ENCODE measurements at places on chromosomes 2 and 18.

GRCh38 chr2:159961037-159961436 lies 101.4 kb downstream of the PLA2R1 start:
- H3K27me3 ChIP-seq: peaks cover 12% of the 10 kb centered on the region
- H3K36me3 ChIP-seq: no peaks in the 10 kb centered on the region
- DNase-seq: no peak
- no peak overlapping the region for H3K27ac ChIP-seq

GRCh38 chr2:226327830-226328229 lies 471.8 kb downstream of the IRS1 start:
- no peak overlapping the region for H3K27ac ChIP-seq
- H3K4me1 ChIP-seq: peaks cover 10% of the 10 kb centered on the region
- no peaks in the 10 kb centered on the region for H3K27me3 ChIP-seq
- H3K4me3 ChIP-seq: no peak overlapping the region

GRCh38 chr2:208042041-208042440 lies 16.7 kb upstream of the PLEKHM3 start:
- no peak for DNase-seq
- no peak overlapping the region for H3K27ac ChIP-seq
- H3K36me3 ChIP-seq: no peaks in the 10 kb centered on the region
- no peaks in the 10 kb centered on the region for H3K4me1 ChIP-seq

DNA sequence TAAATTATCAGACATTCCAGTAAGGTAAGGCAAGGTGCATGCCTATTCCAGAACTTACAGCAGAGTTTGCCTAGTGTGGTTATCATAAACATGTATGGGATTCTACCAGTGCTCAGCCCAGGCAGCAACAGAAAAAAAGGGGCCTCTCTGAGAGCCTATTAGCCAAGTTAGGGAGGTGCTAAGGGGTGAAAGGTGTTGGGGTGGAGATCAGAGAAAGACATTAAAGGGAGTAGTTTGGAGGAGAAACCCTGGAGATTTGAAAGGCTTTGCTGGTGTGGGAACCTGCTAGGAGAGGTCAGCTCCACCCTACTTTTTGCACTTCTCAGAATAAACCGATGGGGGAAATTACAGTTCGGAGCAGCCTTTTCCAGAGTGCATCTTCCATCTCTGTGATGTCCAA lies 2.9 kb downstream of the ARPC2 start:
- peaks cover 2% of the 10 kb centered on the region for H3K27me3 ChIP-seq
- H3K4me3 ChIP-seq: peak overlapping the region; percentile 95
- peaks cover 66% of the 10 kb centered on the region for H3K4me1 ChIP-seq
- no peak for DNase-seq

DNA sequence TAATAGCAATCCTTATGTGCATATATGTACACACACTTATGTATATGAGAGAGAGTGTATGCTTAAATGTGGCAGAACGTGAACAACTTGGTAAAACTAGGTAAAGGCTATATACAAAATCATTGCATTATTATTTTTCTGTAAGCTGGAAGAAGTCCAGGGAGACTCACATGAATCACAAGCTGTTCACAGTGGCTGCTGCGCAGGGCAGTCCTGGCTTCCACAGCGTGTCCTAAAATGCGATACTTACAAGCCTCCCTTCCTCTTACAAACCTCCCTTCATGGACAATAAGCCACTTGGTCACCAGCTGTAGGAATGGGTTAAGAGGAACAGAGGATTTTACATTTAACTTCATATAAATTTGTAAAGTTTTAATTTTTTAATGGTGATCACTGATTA lies 114.9 kb upstream of the AGAP1 start:
- H3K27ac ChIP-seq: no peak overlapping the region
- no peaks in the 10 kb centered on the region for H3K36me3 ChIP-seq
- no peaks in the 10 kb centered on the region for H3K4me1 ChIP-seq

- H3K27ac ChIP-seq: no peak overlapping the region
- H3K4me3 ChIP-seq: no peak overlapping the region
- peaks cover 3% of the 10 kb centered on the region for H3K27me3 ChIP-seq
- DNase-seq: no peak
- H3K36me3 ChIP-seq: peaks cover 55% of the 10 kb centered on the region
- H3K4me1 ChIP-seq: peaks cover 6% of the 10 kb centered on the region
These were observed 229.1 kb downstream of the PHLPP1 start for GRCh38 chr18:62944454-62944853.
